SJSA1 (cell line): ENCODE measurements at places on chromosomes 2 and 18. TPM values are rescaled to one million over a fixed set of nuclear protein-coding genes. Genes with fewer than 3 reads are reported as not detected.

DNA sequence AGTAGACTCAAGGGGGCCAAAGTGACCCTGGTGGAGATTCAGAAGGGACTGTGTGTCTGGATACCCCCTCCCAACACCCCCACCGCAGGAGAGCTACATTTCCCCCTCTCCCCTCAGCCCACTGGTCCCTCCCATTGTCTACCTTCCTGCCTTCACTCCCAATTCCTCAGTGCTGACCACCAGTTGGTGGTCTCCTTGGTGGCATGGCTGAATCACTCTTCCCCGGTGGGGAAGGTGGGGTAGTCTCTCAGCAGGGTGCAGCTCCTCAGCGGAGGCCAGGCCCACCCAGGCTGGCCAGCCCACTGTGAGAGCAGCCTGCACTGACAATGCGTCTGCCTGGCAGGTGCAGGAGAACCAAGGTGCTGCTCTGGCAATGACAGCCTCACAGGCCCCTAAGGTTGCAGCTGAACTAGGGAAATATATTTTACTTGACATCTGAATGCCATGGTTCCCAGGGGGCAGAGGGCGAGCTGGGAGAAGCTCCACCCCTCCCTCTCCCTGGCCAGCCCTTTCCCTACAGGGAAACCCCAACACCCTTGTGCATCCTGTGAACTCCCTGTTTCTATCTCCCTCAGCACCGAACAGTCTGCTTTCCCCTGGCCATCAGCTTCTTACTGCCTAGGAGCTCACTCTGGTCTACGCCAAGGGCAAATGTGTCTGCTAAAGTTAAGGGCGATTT lies 62.6 kb upstream of the PAX8 start:
- no peaks in the 10 kb centered on the region for H3K36me3 ChIP-seq
- H3K27ac ChIP-seq: no peak overlapping the region
- H3K4me3 ChIP-seq: no peak overlapping the region
- peak; percentile 30 for DNase-seq

The VAMP8 gene
- not detected in 2 replicates for total RNA-seq

DNA sequence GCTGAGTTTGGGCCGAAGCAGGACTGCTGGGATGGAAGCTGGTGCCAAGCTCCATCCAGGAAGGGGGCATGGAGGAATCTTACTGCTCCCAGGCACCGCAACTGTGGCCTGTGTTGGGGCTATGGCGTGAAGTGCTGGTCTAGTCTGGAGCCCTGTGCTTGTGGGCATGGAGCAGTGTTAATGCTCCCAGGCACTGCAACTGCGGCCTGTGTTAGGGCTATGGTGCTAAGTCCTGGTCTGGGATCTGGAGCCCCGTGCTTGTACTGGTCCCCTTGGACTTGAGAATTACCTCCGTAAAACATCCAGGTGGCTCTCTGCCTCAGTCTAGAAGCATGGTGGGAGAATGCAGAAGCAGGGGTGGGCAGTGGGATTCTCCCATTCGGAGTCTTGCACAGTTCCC lies 1379.4 kb upstream of the ACVR2A start:
- no peak overlapping the region for H3K4me3 ChIP-seq
- H3K27me3 ChIP-seq: no peaks in the 10 kb centered on the region
- DNase-seq: no peak
- H3K27ac ChIP-seq: no peak overlapping the region
- H3K4me1 ChIP-seq: no peaks in the 10 kb centered on the region

GRCh38 chr18:25704494-25704893 lies 352.5 kb upstream of the ZNF521 start:
- H3K4me3 ChIP-seq: no peak overlapping the region
- no peak overlapping the region for H3K27ac ChIP-seq
- no peaks in the 10 kb centered on the region for H3K36me3 ChIP-seq
- no peaks in the 10 kb centered on the region for H3K27me3 ChIP-seq
- no peak for DNase-seq
- H3K4me1 ChIP-seq: peaks cover 8% of the 10 kb centered on the region; the same call in 1 of the 2 replicates

DNA sequence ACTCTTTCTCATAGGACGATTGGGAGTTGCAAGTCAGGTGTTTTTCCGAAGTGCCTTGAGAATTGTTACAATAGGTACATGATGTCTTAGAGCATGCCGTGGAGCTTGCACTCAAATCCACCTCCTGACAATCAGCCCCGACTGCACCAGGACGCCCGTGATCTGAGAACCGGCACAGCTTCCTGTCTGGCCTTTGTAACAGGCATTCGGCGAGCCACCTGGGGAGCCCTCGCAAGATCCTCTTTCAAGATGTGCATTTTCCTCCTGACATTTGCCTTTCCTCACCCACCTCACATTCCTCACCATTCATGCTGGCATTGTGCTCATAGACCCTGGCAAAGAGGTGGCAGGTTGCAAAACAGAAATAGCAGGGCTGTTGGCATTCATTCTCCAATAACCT lies 427.3 kb downstream of the GALR1 start:
- H3K4me3 ChIP-seq: no peak overlapping the region
- no peaks in the 10 kb centered on the region; the same call in 1 of the 2 replicates for H3K27me3 ChIP-seq

The STPG4 gene
- total RNA-seq: not detected in 2 replicates

GRCh38 chr2:168935810-168936581 lies 34.9 kb downstream of the G6PC2 start:
- DNase-seq: no peak
- no peaks in the 10 kb centered on the region for H3K27me3 ChIP-seq
- no peaks in the 10 kb centered on the region for H3K36me3 ChIP-seq
- H3K4me1 ChIP-seq: no peaks in the 10 kb centered on the region
- H3K4me3 ChIP-seq: no peak overlapping the region

- no peaks in the 10 kb centered on the region for H3K36me3 ChIP-seq
- DNase-seq: no peak
- H3K4me3 ChIP-seq: no peak overlapping the region
- no peaks in the 10 kb centered on the region for H3K27me3 ChIP-seq
- no peaks in the 10 kb centered on the region for H3K4me1 ChIP-seq
Measured at GRCh38 chr2:95388856-95389244, 13.7 kb upstream of the FAHD2A start.

GRCh38 chr2:127508023-127508630 lies 18.2 kb downstream of the IWS1 start:
- peak overlapping the region; percentile 35 for H3K27ac ChIP-seq
- H3K36me3 ChIP-seq: peaks cover 58% of the 10 kb centered on the region
- DNase-seq: no peak
- H3K4me3 ChIP-seq: no peak overlapping the region

DNA sequence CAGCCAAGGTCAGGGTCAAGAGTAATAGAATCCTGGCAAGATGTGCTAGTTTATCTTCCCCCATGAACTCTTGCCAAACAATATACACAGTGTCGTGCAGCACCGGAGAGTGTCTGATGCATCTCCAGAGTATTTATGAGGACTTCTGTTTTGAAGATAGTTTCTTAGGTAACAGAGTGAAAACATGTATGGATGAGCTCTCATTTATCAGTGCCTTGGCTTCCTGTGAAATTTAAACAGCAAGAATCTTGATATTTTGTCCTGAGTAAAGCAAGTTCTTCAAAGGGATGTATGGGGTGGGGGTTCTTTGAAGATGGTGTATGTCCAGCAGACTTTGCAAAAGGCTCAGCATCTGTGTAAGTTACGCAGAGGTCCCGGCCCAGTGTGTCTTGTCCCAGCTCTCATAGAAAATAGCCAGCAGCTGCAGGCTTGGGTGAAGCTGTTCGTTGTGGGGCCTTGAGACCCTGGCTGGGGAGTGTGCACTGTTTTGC lies 361.0 kb upstream of the NT5C1B start:
- no peak overlapping the region for H3K4me3 ChIP-seq
- H3K27ac ChIP-seq: no peak overlapping the region
- H3K4me1 ChIP-seq: no peaks in the 10 kb centered on the region
- H3K36me3 ChIP-seq: no peaks in the 10 kb centered on the region

GRCh38 chr2:180110469-180110868 lies 103.4 kb upstream of the CWC22 start:
- DNase-seq: no peak
- H3K4me3 ChIP-seq: no peak overlapping the region
- no peaks in the 10 kb centered on the region for H3K36me3 ChIP-seq
- no peaks in the 10 kb centered on the region for H3K4me1 ChIP-seq
- no peak overlapping the region for H3K27ac ChIP-seq

- no peak for DNase-seq
- H3K27me3 ChIP-seq: no peaks in the 10 kb centered on the region
- H3K4me1 ChIP-seq: no peaks in the 10 kb centered on the region
Measured at GRCh38 chr18:37162551-37162950, 333.6 kb downstream of the KIAA1328 start.

The FBXO15 gene
- total RNA-seq: 0.63 TPM in 1 of 2 replicates, not detected in the other

The ITGA4 gene
- 69.9 and 80.0 TPM in 2 replicates for total RNA-seq

The VWC2L gene
- total RNA-seq: not detected in 2 replicates

The RGPD4 gene
- total RNA-seq: not detected in 2 replicates

GRCh38 chr2:133158024-133158423 lies 410.2 kb downstream of the NCKAP5 start:
- DNase-seq: no peak
- no peak overlapping the region for H3K4me3 ChIP-seq
- H3K27ac ChIP-seq: no peak overlapping the region
- no peaks in the 10 kb centered on the region for H3K4me1 ChIP-seq

- no peaks in the 10 kb centered on the region for H3K27me3 ChIP-seq
- H3K4me1 ChIP-seq: no peaks in the 10 kb centered on the region
- peaks cover 63% of the 10 kb centered on the region for H3K36me3 ChIP-seq
- no peak overlapping the region for H3K27ac ChIP-seq
Measured at GRCh38 chr2:71347517-71347916, 15.9 kb downstream of the ZNF638 start.

GRCh38 chr2:168710754-168711467 lies 91.5 kb upstream of the NOSTRIN start:
- no peaks in the 10 kb centered on the region for H3K27me3 ChIP-seq
- no peak overlapping the region for H3K27ac ChIP-seq
- no peaks in the 10 kb centered on the region for H3K4me1 ChIP-seq
- no peak for DNase-seq
- H3K36me3 ChIP-seq: no peaks in the 10 kb centered on the region

The C2orf66 gene
- total RNA-seq: 0.05 TPM in 1 of 2 replicates, not detected in the other

The FNDC4 gene
- total RNA-seq: 2.2 and 3.9 TPM in 2 replicates

GRCh38 chr2:201276511-201276910 lies 16.2 kb downstream of the CASP8 start:
- no peak for DNase-seq
- H3K4me3 ChIP-seq: no peak overlapping the region
- no peaks in the 10 kb centered on the region for H3K27me3 ChIP-seq
- peaks cover 18% of the 10 kb centered on the region for H3K36me3 ChIP-seq
- H3K4me1 ChIP-seq: no peaks in the 10 kb centered on the region
- no peak overlapping the region for H3K27ac ChIP-seq

DNA sequence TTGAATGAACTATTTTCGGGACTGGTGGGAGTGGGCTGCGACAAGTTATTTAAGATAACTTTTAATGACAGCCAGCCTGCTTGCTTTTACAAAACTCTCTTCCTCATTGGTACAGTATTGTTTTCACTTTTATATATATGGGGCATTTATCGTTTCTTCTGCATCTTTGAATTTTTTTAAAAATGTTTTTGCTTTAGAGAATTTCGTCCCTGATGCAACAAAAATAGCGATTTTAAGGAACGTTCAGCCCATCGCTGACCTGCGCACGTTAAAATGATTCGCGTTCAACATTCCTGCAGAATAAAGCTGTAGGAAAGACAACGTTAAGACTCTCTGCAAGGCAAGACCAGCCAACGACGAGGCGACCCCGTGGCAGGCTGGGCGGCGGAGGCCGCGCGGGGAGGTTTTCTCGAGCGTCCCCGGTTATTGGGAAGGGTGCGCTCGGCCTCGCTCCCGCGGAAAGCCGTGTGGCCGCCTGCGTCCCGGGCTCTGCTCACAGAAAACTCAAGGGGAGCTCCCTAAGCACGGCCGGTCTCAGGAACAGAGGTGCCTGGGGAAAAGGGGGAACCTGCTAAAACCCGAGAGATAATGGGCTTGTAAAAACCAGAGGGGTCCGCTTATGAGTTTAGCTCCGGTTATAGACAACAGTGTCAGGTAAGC lies 3.0 kb downstream of the PAX8 start:
- H3K4me3 ChIP-seq: no peak overlapping the region
- DNase-seq: no peak
- peaks cover 12% of the 10 kb centered on the region for H3K4me1 ChIP-seq
- H3K36me3 ChIP-seq: no peaks in the 10 kb centered on the region

- H3K4me3 ChIP-seq: no peak overlapping the region
- no peak overlapping the region for H3K27ac ChIP-seq
- no peaks in the 10 kb centered on the region for H3K36me3 ChIP-seq
- DNase-seq: no peak
Measured at GRCh38 chr2:205768341-205768740, 86.0 kb downstream of the NRP2 start.
